ENCODE measurements at places on chromosomes 3 and 15.
A peak's percentile ranks its signal among the peaks of the same experiment; 100 is the strongest.

DNA sequence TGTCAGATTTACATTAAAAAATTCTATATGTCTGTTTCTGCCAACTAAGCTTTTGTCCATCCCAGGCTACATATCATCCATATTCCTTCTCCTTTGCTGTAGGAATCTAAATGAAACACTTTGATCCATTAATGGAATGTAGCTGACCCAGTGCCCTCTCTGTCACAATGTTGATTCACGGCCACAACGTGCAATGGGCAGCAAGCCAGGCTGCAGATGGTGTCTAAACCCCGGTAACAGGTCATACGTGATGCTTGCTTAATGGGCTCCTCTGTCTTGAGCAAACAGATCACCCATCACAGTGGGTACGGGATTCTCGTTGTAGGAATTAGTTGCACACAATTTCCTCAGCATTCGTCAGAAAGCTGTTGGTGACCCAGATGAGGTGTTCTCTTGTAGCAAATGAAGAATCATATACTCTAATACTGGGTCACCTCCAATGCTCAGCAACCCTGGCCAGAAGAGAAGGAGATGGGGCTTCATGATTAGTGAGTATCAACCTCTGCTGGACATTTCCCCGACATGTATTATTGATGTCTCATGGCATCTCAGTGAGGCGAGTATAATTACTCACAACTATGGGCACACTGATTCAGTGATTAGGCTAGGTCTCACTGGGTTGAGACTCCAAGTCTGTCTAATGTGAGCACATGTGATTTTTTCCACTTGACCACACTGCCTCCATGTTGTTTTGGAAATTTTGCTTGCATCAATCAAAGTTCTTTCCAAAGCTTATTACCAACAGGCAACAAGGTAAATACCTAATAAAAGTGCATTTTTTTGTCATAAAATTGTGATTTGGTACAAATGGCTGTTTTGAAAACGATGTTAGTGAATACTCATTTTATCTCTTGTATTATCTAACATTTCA is 12.9 kb upstream of the DCBLD2 start:
- DNase-seq: no peak

DNA sequence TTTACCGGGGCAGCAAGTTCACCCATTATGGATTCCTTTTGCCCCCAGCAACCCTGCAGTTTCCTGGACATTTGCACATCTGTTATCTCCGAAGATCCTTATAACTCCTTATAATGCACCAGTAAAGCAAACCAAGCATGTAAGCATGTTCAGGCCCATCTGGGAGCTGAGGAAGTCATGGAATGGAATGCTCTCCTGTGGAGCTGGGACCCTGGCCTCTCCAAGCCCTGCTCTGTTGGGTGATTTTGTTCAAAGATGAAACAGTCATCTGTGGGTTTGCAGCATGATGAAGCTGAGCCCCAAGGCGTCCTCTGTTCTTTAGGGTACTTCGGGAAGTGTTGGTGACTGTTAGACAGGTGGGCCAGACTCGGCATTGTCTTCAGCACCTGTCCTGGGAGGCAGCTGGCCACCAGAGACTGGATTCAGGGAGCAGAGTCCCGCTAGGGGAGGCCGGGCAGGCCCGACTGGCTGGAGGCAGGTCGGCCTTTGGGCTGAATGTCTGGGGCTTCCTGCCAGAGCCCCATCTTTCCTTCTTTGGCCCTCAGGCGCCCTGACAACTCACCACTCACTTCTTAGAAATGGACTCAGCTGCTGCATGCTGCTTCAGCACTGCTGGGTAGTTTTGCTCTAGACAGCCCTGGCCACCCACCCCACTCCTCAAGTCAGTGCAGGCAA is 3.9 kb downstream of the DNAH1 start:
- peak; percentile 16 for DNase-seq

GRCh38 chr3:183435661-183436060 is 7.2 kb upstream of the MCF2L2 start:
- no peak for DNase-seq

- no peak for DNase-seq
Observed at GRCh38 chr15:98195796-98196195, 235.3 kb downstream of the ARRDC4 start.

- DNase-seq: peak; percentile 23
Observed at GRCh38 chr15:29046281-29046810, 160.6 kb downstream of the APBA2 start.

- no peak for DNase-seq
Observed at GRCh38 chr3:172106989-172107388, 67.6 kb downstream of the FNDC3B start.

- no peak for DNase-seq
Observed at GRCh38 chr3:98680723-98681122, 82.4 kb upstream of the ST3GAL6 start.

- DNase-seq: peak; percentile 8
Observed at GRCh38 chr15:74302821-74303359, 64.6 kb downstream of the CYP11A1 start.

DNA sequence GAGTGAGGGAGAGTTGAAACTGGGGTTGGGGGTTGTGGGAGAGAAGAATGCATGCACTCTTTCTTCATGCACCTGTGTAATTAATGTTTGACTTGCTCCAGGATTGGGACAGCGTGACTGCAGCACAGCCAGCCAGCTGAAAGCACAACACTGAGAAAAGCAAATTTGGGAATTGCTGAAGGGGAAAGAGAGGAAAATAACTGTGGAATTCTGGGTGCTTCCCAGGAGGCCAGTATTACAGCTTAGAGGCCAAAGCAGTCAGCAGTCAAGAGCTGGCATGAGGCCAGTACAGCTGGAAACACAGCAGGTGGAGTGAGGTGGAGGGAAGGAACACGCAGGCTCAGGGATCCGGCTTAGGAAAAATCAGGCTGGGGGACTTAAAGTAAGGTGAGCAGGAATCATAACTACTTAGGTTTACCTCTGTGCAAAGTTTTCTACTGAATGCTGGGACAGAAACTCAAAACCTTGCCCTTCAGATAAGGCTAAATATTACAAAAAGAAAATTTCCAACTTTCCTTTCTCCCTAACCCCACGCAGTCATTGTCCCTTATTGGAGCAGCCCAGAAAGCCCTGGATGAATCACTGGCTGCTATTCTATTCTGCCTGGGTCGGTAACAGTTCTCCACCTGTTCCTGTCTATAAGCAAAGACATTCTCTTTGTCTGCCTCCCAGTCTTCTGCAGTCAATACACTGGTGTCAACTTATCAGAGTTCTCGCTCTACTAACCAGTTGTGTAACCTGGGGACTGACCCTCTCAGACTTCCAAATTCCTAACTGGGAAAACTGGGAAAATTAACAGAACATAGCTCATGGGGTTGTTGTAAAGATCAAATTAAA is 167.2 kb downstream of the MAGI1 start:
- DNase-seq: peak; percentile 52

DNA sequence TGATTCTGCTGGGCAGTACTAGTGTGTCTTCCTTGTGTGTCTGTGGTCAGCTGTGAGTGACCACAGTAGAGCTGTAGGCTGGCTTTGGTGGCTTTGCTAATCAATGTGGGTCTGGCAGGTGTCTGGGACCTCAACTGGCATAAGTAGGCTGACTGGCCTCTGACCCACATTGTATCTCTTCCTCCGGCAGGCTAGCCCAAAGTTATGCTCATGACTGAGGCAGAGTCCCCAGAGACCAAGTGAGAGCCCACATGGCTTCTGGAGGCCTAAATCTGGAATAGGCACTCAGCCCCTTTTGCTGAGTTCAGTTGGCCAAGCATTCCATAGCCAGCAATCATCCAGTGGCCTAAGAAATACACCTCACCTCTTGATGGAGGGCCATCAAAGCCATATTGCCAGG is 289.1 kb upstream of the SUCLG2 start:
- DNase-seq: no peak
